Stimulated activated CD8-positive, alpha-beta memory T cell treated with anti-CD3 and anti-CD28 coated beads, Interleukin-15, amount 100 ng/mL, for 24 hours (primary cell): ENCODE measurements at places on chromosomes 2 and 18.

DNA sequence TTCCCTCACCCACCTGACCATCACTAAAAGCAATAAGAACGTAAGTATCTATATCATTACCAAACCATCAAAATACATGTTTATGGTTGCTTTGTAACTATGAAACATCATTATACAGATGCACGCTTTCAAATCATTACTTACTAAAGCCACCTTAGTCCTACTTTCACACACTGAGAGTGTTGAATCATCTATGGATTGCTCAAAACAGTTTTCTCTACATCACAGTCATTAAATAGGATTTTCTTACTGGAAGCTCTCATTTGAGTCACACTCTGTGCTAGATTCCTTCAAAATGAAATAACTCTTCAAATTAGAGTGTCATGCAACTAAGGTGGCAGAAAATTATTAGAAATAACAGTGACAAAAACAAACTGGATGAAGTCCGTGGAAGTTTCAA, 878.4 kb downstream of the CPS1 start:
- DNase-seq: no peak

GRCh38 chr2:175363699-175364098, 182.2 kb upstream of the ATP5MC3 start:
- DNase-seq: no peak

- no peak for DNase-seq
Measured at GRCh38 chr2:140603416-140603815, 1527.4 kb downstream of the LRP1B start.

DNA sequence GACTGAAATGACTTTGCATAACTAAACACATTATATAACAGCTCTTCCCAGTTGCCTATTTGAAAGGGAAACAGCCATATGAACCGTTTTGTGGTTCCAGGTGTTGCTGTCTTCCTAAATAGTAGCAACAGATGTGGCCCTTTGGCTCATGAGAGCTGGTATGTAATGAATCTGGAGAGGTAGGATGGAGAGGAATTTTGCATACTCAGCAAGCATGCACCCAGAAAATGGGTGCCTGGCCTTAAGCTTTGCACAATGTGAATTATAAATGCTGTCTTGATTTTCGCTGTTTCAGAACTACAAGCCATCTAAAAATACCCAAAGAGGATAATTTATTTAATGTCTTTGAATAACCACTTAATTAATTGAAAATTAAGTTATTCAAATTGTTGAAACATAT, 15.6 kb upstream of the ERBB4 start:
- DNase-seq: no peak

DNA sequence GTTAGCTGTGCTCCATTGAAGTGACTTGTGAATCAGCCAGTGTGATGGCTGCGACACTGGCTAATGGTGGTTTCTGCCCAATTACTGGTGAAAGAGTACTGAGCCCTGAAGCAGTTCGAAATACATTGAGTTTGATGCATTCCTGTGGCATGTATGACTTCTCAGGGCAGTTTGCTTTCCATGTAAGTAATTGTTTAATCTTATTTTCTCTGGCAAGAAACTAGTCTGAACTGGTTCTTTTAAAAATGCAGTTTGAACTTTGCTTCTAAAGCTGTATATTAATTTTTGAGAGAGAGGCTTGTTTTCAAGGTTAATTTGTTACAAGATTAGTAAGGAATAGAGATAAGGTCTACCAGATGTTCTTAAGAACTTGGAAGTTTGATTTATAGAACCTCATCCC, 46.7 kb downstream of the GLS start:
- DNase-seq: no peak

DNA sequence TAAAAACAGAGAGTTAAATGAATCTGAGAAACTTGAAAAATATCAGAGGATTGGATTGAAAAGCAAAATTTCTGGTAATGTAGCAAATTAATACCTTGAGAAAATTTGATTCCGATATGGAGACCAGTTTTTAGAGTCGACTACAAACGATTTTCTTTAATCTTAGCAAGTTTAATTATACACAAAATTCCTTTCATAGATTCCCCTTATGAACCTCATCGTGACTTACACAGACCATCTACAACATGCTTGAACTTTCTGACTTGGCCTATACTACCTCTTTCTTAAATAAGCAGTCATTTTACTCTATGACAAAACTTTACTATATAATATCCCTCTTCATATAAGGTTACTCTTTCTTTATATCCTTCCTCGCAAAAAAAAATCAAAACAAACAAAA, 769.6 kb upstream of the CRIM1 start:
- no peak for DNase-seq

GRCh38 chr2:208642125-208642779, 235.7 kb downstream of the PTH2R start:
- DNase-seq: no peak

- no peak for DNase-seq
Measured at GRCh38 chr2:54471221-54471711, 15.1 kb downstream of the SPTBN1 start.

- DNase-seq: no peak
Measured at GRCh38 chr18:55246278-55246677, 287.0 kb upstream of the CCDC68 start.

DNA sequence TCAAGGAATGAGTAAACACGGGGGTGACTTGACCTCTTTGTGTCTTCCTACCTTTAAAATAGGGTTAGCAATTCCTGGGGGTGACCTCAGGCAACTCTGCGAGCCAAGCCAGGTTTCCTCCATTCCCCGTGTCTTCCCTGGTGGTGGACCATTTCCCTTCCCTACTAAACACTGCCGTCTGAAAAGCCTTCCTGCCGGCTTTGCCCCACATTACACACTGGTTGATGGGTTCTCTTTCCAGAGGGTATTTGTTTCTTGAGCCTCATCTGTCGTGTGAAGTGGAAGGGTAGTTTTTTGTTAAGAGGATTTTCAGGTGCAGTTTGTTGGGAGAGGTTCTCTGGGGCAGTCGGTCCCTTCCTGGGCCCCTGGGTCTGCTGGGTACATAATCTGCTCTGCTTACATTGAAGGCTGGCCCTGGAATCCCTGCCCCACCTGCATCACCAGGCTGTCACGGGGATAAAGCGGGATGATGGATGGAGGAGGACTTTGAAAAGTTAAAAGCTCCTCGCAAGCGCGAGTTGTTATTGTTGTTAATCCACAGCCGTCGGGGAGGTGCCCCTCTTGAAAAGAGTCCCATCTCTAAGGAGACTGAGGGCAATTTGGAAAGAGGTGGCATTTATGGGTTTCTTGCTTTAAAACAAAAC, 175.4 kb upstream of the SPRED2 start:
- no peak for DNase-seq

GRCh38 chr18:75364512-75365253, 62.8 kb downstream of the SMIM21 start:
- DNase-seq: no peak

GRCh38 chr2:18684206-18685038, 95.1 kb upstream of the NT5C1B start:
- no peak for DNase-seq

- DNase-seq: no peak
Measured at GRCh38 chr18:73980289-73980979, 167.2 kb downstream of the FBXO15 start.

GRCh38 chr2:230636684-230637271, 75.9 kb upstream of the CAB39 start:
- DNase-seq: no peak

- DNase-seq: no peak
Measured at GRCh38 chr2:239827523-239827890, 197.6 kb downstream of the NDUFA10 start.

GRCh38 chr2:72955228-72956049, 38.1 kb downstream of the EMX1 start:
- no peak for DNase-seq

DNA sequence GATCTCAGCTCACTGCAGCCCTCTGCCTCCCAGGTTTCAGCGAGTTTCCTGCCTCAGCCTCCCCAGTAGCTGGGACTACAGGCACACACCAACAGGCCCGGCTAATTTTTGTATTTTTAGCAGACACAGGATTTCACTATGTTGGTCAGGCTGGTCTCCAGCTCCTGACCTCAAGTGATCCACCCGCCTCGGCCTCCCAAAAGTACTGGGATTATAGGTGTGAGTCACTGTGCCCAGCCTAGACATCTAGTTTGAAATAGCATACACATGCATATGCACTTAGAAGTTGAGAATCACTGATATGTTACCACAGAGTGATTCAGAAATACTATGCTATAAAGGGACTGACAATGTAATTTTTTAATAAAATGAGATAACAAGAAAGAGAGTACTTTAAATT, 69.8 kb upstream of the CDKL4 start:
- no peak for DNase-seq
